ENCODE measurements at places on chromosomes 2 and 18.

DNA sequence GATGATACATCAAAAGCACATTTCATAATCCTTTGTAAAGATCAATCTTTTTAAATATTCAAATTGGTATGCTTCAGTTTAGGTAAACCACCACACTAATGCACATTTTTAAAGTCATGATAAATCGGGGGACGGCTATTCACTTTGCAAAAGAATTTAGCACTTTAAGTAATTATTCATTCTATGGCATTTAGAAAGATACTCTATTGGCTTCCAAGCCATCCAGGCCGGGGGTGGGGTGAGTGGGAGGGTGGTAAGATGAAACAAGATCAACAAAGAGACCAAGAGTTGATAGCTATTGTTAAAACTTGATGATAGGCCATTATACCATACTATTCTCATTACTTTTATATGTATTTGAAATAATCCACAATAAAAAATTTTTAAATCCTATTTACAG, 41.0 kb downstream of the EPG5 start:
- no peak for DNase-seq

- no peak for DNase-seq
Measured at GRCh38 chr2:45962177-45962921, 310.9 kb downstream of the PRKCE start.

- DNase-seq: no peak
Measured at GRCh38 chr2:173254659-173255058, 100.0 kb upstream of the CDCA7 start.

- no peak for DNase-seq
Measured at GRCh38 chr2:168353251-168353650, 102.8 kb upstream of the CERS6 start.

DNA sequence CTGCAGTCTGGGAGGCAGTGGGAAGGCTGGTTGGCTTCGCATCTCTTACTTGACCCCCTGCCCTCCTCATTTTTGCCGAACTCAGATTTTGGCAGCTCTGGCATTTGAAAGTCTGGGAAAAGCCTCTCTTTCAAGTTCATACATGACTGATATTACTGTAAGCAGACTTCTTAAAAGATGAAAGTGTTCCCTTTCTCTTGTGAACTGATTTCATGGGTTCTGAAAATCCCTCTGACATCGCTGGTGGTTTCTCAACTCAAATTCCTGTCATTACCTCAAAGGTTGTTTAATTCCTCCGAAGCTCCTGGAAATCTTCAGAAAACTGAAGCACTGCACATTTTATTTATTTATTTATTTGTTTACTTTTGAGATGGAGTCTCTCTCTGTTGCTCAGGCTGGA, 16.9 kb upstream of the SLC38A11 start:
- DNase-seq: no peak

GRCh38 chr2:228731517-228731916, 539.6 kb downstream of the PID1 start:
- no peak for DNase-seq

DNA sequence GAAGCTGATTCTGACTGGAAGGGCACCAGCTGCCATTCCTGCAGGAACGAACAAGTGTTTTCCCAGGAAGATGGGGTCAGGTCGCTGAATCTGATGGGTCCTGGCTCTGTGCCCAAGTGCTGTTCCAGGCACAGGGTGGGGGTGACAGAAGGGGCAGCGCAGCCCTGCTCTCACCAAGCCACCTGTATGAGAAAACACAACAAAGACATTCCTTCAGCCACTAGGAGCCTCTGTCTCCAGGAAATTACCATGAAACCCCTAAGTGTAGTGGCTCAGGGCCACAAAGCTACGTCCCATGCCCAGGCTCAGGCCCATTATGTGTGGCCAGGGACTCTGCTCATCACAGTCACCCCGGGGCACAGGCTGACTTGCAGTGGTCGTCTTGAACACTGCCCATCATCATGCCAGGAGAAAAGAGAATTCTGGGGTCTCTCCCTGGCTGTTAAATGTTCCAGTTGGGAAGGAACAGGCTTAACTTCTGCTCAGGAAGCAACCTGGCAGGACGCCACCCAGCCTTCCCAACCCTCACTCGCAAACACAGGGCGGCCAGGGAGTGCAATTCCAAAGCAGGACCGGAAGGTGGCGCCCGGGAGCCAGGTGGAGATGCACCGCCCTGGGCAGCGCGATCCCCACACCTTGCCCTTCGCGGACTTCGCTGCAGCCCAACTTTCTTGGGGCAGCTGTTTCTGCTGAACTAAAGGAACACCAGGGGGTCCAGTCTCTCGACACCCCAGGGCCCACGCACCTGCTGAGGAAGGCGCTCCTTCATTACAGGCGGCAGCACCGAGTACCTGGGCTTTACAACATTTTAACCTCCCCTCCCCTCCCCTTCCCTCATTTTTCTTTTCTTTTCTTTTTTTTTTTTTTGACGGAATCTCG, 11.0 kb upstream of the SFTPB start:
- DNase-seq: peak; percentile 75

GRCh38 chr2:1488181-1488671, 75.0 kb downstream of the TPO start:
- DNase-seq: peak; percentile 22

DNA sequence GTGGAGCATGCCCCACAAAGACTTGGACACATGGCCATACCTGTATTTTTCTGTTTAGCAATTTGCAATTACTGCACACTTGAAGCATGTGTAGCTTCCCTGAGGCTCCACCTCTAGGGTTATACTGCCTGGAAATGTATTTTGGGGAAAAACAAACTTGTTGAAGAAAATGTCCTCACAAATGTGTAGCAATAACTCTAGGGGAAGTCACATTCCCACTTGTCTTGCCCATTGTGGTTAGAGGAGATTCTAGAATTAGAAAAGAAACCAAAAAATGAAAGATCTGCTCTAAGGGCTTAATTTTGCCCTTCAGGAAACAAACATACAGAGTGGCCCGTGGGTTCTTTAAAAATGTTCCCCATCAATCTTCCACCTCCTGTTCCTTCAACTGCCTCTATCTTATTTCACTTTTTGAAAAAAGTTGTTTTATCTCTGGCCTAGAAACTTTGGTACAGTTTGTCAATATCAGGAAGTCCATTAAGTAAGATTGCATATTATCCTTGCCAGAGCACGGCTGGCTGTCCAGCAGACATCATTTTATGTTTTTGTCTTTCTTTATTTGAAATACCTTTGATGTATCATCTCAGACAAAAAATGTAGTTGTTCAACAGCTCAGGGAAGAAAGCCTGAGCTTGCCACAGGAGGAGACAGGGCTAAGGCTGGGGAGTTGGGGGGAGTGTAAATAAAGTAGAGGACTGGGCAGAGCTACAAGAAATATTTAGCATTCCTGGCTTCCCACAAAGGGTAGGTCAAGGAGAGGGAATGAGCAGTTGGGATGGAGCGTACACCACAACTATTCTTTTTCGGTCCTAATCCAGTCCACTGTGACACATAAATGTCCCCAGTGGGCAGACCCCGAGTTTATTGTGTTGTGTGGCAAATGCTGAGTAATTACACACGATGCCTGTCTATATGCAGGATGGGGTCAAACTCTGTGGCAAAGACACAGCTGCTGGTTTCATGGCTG, 96.8 kb upstream of the CDC42EP3 start:
- no peak for DNase-seq

DNA sequence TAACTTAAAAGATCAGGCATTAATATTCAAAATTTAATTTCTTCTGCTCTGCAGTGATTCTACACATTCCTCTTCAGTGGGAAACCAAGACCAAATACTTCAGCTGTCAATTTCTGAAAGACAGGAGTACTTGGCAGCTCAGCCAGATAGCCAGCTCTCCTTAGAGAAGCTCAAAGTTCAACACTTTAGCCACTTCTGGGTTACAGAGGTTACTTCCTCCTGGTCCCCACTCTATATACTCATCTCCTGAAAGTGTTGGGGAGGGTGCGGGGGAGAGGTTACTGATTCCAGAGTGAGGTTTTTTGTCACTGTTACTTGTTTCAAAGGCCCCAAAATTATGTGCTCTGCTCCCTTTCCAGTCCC, 4.1 kb downstream of the CYTIP start:
- DNase-seq: no peak

DNA sequence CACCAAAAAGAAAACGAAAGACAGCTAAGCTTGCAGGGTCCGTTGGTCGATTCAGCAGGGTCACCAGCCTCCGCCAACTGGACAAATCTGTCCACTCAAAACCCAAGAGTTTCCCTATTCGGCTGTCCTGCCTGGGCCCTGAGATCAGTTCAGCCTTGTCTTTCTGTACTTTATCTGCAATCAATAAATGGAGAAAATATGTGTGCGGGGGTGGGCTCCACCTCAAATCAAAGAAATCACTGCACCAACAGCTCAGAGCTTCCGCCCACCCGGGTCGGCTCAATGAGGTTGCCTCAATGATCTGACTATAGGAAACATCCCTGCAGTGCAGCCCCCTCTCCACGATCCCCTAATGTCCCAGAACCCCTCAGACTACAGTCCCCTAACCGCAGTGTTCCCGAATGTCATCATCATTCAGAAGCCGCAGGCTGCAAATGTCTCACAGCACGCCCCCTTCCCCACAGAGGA, 447 bp downstream of the GGCX start:
- no peak for DNase-seq

- DNase-seq: no peak
Measured at GRCh38 chr2:28681158-28681571, 70.5 kb upstream of the PPP1CB start.

GRCh38 chr18:23523429-23524212, 20.3 kb downstream of the RMC1 start:
- no peak for DNase-seq

GRCh38 chr2:23488584-23488983, 103.6 kb downstream of the KLHL29 start:
- DNase-seq: no peak

GRCh38 chr2:176650838-176651555, 381.8 kb downstream of the MTX2 start:
- peak; percentile 93 for DNase-seq

GRCh38 chr2:210997373-210997772, 441.0 kb downstream of the CPS1 start:
- no peak for DNase-seq

- no peak for DNase-seq
Measured at GRCh38 chr2:54466870-54467269, 10.7 kb downstream of the SPTBN1 start.

- DNase-seq: no peak
Measured at GRCh38 chr2:212811036-212811805, 272.6 kb upstream of the ERBB4 start.

GRCh38 chr2:101500860-101501259, 25.9 kb upstream of the RFX8 start:
- DNase-seq: no peak

- no peak for DNase-seq
Measured at GRCh38 chr2:105786231-105787230, 41.8 kb downstream of the NCK2 start.

DNA sequence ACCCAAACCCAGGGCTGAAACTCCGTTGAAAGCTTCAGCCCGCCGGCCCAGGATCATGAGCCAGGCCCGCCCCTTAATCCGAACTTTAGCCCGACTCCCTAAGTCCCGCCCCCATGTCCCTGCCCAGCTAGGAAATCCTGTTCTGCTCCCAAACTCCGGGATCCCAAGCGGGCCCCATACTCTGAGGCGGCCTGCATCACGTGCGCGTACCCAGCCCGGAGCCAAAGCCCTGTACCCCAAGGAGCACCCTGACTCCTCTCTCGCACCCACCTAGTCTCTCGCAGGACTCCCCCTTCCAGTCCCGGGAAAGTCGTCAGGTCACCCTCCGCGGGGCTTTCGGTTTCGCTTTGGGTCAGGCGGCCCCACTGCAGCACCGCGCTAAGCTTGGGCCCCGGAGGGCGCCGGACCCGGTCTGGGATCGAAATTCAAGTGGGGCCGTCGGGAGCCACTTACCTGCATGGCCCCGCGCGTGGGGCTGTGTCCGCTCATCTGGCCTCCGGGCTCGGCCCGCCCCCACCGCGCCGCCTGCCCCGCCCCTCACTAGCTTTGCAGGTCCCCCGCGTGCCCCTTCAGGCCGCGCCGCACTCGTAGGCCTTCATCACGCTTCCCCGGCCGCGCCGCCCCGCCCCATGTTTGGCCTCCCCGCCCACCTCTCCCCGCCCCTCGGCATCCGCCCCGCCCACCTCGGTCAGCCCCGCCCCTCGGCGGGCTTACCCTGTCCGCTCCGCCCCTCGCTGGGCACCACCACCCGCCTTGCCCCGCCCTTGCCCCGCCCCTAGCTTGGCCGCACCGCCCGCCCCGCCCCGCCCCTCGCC, at the start of gene DNPEP:
DNPEP (minus strand) TSS at position 607 of the 815 bp plus-strand sequence; CDS start at position 489, 118 bp downstream.
- DNase-seq: peak; percentile 96

DNA sequence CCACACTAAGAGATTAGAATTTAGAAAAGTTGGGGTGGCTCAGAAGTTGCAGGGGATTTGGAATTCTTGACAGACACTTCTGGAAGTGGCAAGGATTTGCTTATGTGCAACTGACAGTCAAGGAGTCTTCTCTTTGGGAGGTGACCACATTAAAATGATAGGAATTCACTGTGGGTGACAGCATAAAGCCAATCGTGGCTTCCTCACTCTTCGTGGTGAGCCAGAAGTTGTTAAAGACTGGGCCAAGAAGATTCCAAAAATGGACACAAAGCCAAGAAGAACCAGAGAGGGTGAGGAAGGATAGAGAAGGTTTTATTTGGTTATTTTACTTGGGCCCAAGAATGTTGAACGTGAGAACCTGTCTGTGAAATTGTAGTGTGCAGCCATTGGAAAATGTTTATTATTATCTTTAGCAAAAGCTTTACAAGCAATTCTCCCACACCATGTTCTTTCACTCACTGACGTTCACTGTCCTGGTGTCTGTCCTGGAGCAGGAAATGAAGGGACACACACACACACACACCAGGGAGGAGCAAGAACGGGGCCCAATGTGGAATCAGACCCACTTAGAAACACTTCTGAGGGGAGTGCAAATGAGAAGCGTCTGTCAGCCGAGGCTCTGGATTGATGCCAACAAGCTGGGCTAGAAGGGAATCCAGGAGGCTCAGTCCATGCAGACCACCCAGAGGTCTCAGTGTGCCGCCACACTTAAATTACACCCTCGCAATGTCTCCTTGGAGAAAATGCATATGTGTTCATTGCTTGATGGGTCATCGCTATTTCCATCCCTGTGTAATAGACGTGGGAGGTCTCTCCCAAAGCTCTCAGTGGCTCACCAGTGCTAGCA, 37.2 kb downstream of the STEAP3 start:
- no peak for DNase-seq

DNA sequence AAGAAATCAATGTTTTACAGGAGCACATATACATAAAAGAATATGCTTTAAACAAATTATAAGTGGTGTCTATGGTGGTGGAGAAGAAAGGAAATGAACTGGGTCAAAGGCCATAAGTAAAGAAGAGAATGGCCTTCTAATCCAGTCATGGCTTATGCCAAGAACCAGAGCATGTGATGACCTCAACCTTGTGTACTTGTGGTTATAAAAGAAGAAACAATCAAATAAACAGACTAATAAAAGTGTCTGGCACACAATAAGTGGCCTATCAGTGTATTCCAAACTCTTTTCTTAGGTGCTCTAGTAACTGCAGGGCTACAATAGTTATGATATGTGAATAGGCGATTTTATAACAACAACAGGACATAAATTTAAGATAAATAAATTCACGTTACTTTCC, 2.6 kb downstream of the SERPINB11 start:
- no peak for DNase-seq
